Germinal center (tissue), 1 donor: ENCODE measurements at places on chromosomes 5 and 9.

- DNase-seq: no peak
These were observed 176.8 kb downstream of the ISOC1 start for GRCh38 chr5:129271308-129271707.

DNA sequence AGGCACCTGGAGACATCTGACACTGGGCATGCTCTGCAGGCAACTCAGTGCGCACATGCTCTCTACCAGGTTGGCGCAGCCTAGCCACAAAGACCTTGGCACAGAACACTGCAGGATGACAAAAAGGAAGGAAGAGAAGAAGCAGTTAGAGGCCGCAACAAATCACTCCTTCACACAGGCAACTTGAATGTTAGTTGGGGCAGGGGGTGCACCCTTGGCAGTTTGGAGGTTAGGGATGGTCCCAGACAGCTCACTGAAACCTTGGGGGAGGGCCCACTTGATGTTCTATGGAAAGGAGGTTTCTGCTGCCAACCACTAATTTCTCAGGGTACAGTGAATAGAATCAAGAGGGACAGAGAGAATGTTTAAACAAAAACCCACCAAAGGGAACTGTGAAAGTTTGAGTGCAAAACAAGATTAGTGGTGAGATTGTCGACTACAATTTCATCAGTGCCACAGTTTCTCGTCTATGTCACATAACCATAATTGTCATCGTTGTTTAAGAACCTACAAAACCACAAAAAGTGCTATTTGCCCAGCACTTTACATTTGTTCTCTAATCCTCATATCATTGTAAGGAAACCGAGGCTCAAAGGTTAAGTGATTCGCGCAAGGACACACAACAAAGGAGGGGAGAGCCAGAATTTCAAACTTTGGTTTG lies 48.7 kb downstream of the FBXW11 start:
- no peak for DNase-seq

- no peak for DNase-seq
These were observed 11.5 kb upstream of the PTPN3 start for GRCh38 chr9:109509611-109510010.

DNA sequence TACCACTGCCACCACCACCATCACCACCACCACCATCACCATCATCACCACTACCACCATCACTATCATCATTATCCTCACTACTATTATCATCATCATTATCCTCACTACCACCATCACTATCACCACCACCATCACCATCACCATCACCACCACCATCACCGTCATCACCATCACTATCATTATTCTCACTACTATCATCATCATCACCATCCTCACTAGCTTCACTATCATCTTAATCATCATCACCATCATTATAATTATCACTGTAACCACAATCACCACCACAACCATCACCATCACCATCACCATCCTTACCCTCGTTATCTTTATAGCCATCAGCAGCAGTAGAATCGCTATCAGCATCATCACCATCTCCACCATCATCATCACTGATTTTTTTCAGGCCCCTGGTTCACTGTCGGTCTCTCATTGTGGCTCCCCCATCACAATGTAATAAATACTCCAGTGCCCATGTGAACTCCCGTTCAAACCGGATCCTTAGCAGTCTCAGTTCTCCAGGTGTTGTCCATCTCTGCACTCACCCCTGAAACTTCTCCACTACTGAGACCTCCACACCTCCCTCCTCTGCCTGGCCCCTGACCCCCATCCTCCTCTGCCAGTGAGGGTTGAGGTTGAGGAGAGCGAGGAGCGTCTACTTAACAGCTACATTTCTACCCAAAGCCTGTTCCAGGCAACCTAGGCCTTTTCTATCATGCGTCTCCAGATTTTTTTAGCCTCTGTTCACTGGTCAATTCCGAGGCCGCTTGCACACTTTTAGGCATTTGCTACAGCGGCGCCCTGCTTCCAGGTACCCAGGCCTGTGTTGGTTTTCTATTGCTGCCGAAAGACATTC lies 238.2 kb downstream of the PBX3 start:
- DNase-seq: no peak

DNA sequence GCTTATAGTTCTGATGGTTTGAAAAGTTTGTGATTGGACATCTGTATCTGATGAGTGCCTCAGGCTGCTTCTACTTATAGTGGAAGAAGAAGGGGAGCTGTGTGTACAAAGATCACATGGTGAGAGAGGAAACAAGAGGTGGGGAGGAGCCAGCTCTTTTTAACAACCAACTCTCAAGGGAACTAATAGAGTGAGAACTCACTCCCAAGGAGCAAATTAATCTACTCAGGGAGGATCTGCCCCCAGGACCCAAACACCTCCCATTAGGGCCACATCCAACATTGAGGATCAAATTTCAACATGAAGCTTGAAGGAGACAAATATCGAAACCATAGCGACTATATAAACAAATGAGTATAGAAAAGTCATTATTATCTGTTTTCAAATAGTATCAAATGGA lies 64.7 kb upstream of the PRLR start:
- DNase-seq: no peak

GRCh38 chr9:98973576-98973975 lies 29.9 kb downstream of the COL15A1 start:
- DNase-seq: no peak

DNA sequence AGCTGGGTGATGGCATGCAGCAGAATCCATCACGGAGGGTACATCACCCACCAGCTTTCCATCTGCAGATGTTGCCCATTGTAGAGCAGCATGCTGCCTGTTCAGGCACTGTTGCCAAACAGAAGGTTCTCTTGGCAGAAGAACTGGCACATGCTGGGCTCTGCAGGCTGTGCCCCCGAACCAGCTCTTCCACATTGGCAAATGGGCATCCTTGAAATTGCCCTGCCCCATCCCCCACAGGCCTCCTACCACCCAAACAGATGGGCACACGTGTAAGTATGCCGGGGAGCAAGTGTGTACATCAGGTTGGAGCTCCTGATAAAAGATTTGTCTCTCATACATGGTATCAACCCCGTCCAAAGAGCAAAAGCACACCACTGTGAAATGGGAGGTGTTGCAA lies 220.3 kb upstream of the TAS2R1 start:
- DNase-seq: no peak

DNA sequence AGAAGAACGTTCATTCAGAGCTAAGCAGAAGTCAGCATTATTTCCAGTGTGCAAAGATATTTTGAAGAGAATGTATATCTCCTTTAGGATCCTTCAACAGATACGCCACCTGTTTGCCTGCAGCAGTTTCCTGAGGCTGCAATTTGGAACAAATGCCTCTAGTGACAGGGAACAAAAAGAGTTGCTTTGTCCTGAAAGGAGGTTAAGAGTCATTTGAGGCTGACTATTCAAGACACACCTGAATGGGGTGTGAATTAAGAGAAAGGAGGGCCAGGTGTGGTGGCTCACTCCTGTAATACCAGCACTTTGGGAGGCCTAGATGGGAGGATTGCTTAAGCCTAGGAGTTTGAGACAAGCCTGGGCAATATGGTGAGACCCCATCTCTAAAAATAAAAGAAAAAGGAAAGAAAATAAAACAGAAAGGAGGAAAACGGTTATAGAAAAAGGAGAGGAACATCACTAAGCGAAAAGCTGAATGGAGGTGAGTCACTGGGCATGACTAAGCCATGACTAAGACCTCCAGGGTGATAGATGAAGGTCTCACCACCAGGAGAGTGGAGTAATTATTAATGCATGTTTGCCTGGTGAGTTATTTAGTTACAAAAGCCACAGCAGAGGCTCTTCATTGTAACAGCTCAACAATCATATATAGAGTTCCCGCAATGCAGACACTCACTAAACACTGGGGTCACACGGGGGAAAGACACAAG lies 255.2 kb upstream of the TNC start:
- no peak for DNase-seq

- no peak for DNase-seq
These were observed 231.5 kb downstream of the DOCK8 start for GRCh38 chr9:446074-446699.

GRCh38 chr5:131150408-131150807 lies 14.6 kb downstream of the HINT1 start:
- no peak for DNase-seq

- DNase-seq: no peak
These were observed 171.7 kb downstream of the C9orf152 start for GRCh38 chr9:110036286-110036685.

GRCh38 chr5:20514145-20514544 lies 526.1 kb upstream of the CDH18 start:
- DNase-seq: no peak

- no peak for DNase-seq
These were observed 8.7 kb downstream of the ASS1 start for GRCh38 chr9:130453487-130453886.

DNA sequence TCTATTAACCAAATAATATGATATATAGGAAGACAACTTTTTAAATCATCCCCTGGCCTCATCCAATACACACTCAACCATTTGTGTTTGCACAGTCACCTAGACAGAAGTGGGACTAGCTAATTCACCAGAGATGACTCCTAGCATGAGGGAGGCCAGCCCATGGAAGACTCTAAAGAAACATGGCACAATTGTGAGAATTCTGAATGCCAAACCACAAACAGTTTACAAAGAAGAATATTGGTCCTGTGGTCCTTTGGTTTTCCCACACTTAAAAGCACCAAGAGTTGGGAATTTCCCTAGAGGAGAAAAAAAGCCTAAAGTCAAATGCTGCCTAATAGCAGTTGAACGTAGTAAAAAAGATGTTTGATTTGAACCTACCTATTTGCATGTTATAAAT lies 609.9 kb downstream of the ACTL7B start:
- DNase-seq: no peak

- DNase-seq: no peak
These were observed 213.8 kb downstream of the MLLT3 start for GRCh38 chr9:20408513-20408912.

- no peak for DNase-seq
These were observed 306.6 kb downstream of the ACTL7B start for GRCh38 chr9:108549184-108549583.

GRCh38 chr5:168217497-168217896 lies 73.9 kb upstream of the WWC1 start:
- no peak for DNase-seq

DNA sequence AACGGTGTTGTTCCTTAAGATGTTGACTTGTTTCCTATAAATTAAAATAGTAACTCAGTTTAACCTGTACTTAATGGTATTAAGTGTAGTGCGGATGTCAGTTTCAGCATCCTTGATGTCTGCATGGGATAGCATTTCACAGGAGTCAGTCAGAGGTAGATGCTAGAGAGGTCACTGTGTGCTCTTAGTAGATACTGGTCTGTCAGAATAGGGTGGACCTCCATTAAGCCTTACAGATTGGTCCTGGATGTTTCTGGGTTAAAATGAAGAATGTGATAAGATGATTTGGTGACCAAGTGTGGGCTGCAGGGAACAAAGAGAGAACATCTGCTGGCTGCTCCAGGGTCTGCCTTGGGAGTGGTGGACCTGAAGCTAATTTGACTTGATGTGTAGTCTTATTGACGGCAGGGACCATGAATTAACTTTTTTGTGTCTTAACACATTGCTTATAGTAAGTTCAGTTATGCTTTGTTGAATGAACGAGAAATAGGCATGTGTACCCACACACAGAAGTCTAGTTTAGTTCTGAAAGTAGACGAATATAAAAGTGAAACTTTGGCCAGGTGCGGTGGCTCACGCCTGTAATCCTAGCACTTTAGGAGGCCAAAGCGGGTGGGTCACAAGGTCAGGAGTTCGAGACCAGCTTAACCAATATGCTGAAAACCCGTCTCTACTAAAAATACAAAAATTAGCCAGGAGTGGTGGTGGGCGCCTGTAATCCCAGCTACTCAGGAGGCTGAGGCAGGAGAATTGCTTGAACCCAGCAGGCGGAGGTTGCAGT lies 12.5 kb downstream of the RAB24 start:
- no peak for DNase-seq

DNA sequence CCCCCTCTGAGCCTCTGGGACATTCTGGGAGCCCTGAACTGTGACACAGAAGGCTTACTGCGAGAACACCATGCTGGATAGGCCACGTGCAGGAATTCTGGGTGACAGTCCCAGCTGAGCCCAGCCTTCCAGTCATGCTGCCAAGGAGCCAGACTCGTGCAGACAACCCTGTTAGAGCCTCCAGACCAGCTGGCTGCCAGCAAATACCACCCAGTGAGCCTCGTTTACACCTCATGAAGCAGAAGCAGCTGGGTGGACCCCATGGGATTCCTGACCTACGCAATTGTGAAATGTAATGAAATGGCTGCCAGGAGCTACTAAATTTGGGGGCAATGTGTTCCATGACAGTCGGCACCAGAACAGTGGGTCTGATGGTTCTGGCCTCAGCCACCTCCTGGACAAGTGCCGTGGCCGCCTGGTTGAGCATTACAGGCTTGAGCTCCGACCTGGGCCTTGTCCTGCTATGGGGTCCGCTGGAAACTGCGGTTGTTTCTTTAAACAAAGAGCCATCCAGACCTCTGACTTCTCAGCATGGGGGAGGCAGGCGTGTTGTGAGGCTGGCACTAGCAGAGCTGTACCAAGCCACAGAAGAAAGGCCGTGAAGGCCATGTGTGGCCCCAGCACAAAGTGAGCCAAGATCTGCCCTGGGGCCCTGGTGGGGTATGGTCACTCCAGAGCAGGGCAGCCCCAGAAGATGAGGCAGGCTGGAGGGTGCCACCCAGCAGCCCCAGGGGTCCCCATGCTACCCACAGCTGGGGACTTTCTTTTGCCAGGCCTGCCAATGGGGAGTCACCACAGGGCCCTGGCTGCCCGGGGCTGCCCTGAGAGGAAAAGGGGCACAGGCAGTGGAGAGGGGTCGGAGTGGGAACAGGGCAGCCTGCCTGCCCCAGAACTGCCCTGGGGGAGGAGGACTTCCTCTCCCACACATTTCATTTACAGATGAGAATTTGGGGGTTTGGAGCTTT lies 19.3 kb upstream of the RXRA start:
- no peak for DNase-seq

GRCh38 chr9:3949744-3950143 lies 350.1 kb downstream of the GLIS3 start:
- no peak for DNase-seq

- no peak for DNase-seq
These were observed 47.0 kb downstream of the CCDC125 start for GRCh38 chr5:69285448-69286116.

DNA sequence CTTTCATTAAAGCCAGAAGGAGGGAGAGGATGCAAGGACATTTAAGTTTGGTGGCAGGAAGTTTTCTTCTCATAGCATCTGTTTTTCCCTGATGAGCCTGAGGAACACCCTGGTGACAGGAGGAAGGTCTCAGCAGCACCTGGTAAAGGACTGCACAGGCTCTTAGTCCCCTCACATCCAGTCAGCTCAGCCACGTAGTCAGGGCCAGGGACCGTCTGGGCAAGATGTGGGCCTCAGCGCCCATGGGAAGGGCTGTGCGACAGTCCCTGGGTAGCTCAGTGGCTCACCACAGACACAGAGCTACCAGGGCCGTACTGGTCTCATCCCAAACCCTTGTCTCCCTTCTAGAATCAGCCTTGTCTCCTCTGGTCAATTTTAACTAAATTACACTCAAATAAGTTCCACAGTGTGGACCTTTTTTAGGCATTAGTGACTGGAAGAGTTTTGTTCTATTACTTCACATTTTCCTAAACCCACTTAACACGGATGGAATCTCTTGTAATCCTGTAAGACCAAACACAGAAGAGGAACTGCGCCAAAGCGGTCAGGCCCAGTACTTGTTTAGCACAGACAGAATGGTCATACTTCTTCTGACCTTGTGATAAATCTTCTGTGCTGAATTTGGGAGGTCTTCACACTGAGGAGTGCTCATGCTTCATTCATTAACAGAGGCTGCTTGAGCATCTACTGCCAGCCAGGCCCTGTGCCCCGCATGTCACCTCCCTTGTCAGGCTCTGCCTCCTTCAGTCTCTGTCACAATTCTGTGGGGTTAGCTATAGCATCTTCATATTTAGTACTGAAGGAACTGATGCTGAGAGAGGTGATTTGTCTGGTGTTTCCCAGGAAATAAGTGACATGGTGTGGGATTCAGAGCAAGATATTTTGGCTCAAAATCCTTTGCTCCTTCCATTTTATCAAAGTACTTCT lies 91.4 kb downstream of the ANGPTL2 start:
- no peak for DNase-seq
